ENCODE measurements at places on chromosomes 6 and 20. TPM values are rescaled to one million over a fixed set of nuclear protein-coding genes. Genes with fewer than 3 reads are reported as not detected.

CGA gene
- not detected for total RNA-seq

DNA sequence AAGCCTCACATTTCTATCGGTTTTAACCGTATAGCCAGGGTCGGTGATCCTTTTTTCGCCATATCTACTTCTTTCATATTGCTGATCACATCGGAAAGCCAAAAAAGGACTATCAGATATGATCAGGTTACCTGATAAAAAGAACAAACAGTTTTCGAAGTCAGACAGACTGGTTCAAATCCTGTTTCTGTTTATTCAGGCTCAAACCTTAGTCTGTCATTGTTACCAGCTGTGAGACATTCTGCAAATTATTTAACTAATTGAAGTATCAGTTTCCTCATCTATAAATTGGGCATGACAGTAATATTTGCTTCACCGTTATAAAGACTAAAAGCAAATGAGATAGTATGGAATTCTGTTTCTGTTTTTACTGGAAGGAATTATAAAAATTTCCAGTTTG, 111.3 kb downstream of the TSHZ2 start:
- peaks cover 15% of the 10 kb centered on the region for H3K36me3 ChIP-seq
- DNase-seq, result no peak
- no peak overlapping the region for H3K4me3 ChIP-seq
- no peaks in the 10 kb centered on the region for H3K27me3 ChIP-seq
- H3K4me1 ChIP-seq, result peaks cover 63% of the 10 kb centered on the region

DNA sequence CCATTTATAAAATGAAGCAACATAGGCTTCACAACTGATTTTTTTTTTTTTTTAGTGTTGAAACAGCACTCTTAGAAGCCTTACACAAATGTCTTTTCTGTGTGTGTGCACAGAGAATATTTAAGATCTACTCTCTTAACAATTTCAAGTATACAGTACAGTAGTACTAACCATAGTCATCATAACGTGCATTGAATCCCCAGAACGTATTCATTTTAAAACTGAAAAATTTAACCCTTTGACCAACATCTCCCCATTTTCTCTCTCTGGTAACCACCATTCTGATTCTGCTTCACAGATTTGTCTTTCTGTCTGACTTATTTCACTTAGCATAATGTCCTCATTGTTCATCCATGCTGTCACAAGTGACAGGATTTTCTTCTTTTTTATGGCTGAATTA, 475.6 kb downstream of the RFPL4B start:
- H3K4me1 ChIP-seq, result no peaks in the 10 kb centered on the region
- no peak for DNase-seq

GRCh38 chr6:36493859-36494258, 51.1 kb downstream of the KCTD20 start:
- DNase-seq, result no peak
- H3K4me1 ChIP-seq, result peaks cover 24% of the 10 kb centered on the region
- H3K27me3 ChIP-seq, result no peaks in the 10 kb centered on the region
- peak overlapping the region; percentile 38 for H3K27ac ChIP-seq
- H3K4me3 ChIP-seq, result no peak overlapping the region

FHL5 gene
- total RNA-seq, result not detected

DNA sequence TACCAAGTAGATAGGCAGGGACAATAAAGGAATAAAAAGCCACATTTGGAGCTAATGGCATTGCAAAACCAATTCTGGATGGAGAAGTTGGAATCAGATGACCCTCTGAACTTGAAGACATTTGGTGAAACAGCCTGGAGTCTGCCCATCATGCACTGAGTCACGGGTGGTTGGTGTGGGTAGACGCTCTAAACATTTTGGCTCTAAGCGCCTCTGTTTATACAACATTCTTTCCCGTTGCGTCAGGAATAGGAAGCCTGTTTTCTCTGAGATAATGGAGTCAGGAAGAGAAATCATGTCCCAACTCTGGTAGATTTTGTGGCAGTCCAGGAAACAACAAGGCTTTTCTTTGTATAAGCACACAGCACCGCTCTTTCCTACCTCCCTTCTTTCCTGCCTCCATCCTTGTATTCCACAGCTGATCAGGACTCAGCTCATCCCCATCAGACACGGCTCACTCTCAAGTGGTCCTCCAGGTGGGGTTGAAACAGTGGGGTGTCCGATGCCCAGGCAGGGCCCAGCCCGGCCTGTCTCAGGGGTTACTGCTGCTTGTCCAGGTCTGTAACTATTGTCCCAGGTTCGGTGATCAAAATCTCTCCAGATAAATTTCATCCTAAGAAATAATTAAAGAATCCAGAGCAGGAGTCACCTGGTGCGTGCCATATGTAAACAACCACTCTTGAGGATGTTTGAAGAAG, 12.1 kb upstream of the RAMACL start:
- no peaks in the 10 kb centered on the region for H3K27me3 ChIP-seq
- DNase-seq, result no peak
- no peaks in the 10 kb centered on the region for H3K4me1 ChIP-seq
- no peak overlapping the region for H3K4me3 ChIP-seq
- H3K36me3 ChIP-seq, result no peaks in the 10 kb centered on the region

- no peaks in the 10 kb centered on the region for H3K36me3 ChIP-seq
- H3K27me3 ChIP-seq, result no peaks in the 10 kb centered on the region
- no peak for DNase-seq
- no peaks in the 10 kb centered on the region for H3K4me1 ChIP-seq
- no peak overlapping the region for H3K4me3 ChIP-seq
- no peak overlapping the region for H3K27ac ChIP-seq
Observed at GRCh38 chr6:156538875-156539660, 238.1 kb upstream of the ARID1B start.

DNA sequence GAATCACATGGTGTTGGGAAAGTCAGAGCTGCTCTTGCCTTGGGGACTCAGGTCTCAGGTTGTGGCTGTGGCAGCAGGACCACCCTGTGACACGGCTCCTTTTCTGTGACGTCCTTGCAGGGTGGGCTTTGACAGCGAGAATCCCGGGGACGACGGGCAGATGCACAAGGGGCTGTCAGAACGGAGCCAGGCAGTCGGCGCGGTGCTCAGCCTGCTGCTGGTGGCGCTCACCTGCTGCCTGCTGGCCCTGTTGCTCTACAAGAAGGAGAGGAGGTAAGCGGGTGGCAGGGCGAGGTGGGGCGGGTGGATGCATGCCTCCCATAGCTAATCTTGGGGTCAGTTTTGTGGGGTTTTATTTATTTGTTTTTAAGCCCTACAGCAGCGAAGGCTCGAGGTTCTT, 19.2 kb upstream of the SLC22A1 start:
- no peak overlapping the region for H3K27ac ChIP-seq
- H3K4me3 ChIP-seq, result no peak overlapping the region
- H3K27me3 ChIP-seq, result no peaks in the 10 kb centered on the region
- no peak for DNase-seq
- peaks cover 42% of the 10 kb centered on the region for H3K36me3 ChIP-seq

ZKSCAN8 gene
- 14.8 TPM for total RNA-seq

DNA sequence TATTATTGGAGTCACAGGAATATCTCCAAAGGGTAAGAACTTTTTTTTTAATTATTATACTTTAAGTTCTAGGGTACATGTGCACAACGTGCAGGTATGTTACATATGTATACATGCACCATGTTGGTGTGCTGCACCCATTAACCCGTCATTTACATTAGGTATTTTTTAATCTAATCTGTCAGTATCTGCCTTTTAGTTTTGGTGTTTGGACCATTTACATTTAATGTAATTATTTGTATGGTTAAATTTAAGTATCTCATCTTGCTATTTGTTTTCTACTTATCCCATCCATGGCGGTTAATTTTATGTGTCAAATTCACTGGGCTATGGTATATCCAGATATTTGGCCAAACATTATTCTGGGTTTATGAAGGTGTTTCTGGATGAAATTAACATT, 15.4 kb upstream of the OPN5 start:
- H3K27ac ChIP-seq, result no peak overlapping the region
- no peak for DNase-seq
- H3K36me3 ChIP-seq, result no peaks in the 10 kb centered on the region
- H3K4me1 ChIP-seq, result peaks cover under 1% of the 10 kb centered on the region
- peaks cover 29% of the 10 kb centered on the region for H3K27me3 ChIP-seq
- H3K4me3 ChIP-seq, result no peak overlapping the region

DNA sequence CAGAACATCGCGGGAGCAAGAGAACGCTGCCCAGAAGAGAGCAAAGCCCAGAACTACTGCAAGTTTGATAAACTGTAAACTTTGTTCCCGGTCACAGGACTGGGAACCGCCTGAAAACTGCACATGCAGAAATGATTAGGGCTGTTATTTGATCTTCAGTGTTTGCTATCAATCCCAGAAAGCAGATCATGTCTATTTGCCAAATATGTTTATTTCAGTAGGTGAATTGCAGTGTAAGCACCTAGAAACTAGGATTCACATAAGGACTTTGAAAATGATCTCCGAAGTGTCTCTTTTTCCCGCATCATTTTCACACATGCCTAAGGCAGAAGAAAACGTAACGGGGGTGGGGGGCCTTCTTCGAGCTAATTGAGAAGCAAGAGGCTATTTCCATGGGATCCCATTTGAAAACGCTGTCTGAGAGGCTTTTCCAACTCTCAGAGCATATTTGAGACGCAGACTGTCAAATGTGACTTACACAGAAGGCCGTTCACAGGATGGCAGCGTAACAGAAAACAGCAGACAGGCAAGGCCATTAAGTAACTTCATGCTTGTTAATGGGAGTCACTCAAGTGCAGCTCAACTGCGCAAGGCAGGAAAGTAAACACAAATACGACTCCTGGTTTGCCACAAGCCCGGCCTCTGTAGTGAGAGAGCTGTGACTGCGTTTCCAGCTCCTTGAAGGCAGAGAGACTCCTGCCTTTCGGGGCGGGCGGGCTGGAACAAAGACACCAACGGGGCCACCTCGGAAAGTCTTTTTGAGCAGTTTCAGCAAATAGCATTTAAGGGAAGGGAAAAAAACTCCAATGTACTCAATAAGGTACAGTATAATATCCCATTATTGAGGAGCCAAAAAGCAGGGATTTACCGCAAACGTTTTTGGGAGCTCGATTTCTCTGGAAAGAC, 144.7 kb upstream of the ZNF217 start:
- no peaks in the 10 kb centered on the region for H3K27me3 ChIP-seq
- DNase-seq, result no peak
- H3K4me3 ChIP-seq, result no peak overlapping the region

KIF25 gene
- not detected for total RNA-seq
